ENCODE measurements at places on chromosomes 2 and 18.

DNA sequence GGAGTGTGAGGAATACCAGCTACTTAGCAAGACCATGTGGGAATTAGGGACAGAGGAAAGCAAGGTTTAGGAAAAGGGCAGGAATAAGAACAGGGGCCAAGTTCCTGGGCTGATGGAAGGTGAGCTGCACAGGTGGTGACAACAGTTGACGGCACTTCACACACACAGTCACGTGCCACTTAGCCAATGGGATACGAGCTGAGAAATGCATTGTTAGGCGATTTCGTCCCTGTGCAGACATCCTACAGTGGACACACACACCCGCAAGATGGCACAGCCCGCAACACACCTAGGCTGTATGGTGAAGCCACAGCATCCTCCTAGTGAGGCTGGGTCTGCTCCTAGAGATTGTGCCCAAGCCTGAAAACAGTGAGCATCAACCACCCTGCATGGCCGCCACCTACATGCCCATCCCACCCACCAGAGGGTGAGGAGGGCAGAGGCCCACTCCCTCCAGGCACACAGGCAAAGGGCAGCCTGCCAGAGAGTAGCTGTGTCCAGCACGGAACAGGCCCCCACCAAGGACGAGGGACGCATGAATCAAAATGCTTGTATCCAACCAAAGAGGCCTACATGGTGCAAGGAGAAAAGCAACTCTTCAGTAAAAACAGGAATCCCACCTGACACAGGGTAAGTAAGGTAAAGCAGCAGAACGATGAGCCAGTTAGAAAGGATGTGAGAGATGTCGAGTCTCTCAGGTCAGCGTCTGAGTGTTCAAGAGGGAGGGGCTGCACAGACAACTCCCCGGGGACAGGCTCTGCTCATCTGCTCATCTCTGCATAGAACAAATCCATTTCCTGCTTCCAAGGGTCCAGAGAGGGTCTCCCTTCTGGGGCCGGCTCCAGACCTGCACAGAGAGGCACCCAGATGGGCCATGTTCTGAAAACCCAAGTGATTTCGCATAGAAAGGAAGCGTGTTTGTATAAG lies 51.3 kb downstream of the ZNF516 start:
- DNase-seq = no peak

- DNase-seq = no peak
Observed at GRCh38 chr18:26440644-26441043, 107.7 kb downstream of the KCTD1 start.

GRCh38 chr18:29184654-29185053 lies 1007.7 kb upstream of the CDH2 start:
- no peak for DNase-seq

GRCh38 chr2:238872628-238873380 lies 24.9 kb downstream of the TWIST2 start:
- DNase-seq = no peak

- no peak for DNase-seq
Observed at GRCh38 chr2:158662421-158662820, 132.7 kb upstream of the DAPL1 start.

GRCh38 chr2:8548619-8549150 lies 133.2 kb upstream of the ID2 start:
- no peak for DNase-seq

- DNase-seq = no peak
Observed at GRCh38 chr2:102037681-102038080, 45.9 kb downstream of the IL1R2 start.

DNA sequence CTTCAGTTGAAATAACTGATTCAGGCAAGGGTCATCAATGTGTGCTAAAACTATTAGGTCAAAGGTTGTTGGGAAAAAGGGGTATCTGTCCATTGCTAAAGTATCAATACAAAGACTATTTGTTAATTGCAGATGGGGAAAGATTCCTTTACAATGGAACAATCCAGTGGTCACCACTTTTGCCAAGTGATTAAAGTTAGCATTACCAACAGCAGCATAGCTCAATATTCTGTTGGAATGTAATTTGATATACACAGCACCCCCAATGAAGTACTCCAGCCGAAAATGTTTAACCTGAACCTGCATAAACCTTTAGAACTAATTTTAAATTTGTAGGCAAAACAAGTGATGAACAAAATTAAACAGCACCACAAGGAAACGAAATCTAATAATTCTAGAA lies 191.0 kb downstream of the TCF4 start:
- DNase-seq = no peak

DNA sequence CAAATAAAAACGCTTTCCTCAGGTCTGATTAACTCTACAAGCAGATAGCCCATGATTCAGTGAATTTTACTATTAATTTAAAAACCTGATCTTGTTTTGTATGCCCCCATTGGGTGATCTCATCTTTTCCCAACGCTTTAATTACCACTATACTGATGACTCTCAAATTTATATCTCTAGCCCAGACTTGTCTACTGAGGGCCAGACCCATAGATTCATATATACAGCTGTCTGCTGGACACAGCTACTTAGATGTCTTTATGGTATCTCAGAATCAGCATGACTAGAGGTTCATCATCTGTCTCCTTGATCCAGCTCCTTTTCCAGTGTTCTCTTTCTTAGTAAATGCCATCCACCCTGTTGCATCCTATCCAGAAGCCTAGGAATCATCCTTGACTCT lies 33.8 kb downstream of the TAF1B start:
- DNase-seq = no peak

DNA sequence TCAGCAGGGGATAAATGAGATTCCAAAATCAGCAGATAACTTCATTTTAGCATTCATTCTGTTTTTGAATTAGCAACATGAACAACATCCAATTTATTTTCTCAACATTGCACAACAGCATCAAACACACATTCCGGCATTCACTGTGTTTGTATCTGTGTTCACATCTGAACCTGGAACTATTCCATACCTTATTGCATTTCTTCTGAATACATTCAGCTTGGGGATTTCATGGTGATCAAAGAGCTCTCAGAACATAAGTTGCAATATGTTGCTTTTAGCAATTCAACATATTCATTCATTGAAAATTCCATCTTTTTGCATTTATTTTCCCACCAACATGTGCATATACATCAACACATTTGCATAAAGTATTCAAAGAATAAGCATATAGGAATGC lies 1431.7 kb upstream of the PIK3C3 start:
- DNase-seq = no peak

- DNase-seq = no peak
Observed at GRCh38 chr2:235757212-235757611, 263.4 kb downstream of the AGAP1 start.

DNA sequence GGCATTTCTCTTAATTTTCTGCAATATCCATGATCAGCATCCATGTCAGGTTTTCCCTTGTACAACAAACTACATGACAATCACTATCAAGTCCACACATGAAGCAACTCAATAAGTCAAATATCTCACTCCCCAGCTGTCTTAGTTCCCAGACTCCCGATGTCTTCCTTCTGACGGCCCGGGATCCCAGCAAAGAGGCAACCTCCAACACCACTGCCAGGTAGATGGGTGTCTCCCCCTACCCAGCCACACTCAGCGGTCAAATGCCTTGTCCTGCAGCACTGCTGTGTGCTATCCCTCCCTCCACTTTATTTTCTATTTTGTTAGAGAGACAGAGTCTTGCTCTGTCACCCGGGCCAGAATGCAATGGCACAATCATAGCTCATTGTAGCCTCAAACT lies 23.3 kb downstream of the TRABD2A start:
- DNase-seq = no peak

DNA sequence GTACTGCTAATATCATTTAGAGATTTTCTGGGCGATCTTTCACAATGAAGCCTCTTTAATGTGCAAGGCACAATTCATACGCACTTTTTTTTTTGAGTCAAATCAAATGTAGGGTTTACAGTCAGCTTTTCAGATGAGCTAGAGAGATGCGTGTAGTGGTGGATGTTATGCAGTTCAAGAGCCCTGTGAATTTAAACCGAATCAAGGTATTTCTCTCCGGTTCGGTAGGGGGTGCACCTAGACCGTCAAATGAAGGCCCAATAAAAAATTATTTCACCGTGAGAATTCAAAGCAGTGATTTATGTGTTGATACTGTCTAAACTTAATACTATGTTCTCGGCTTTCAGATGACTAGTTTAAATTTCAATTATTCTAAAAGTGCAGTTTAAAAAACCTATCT lies 1.1 kb downstream of the PTH2R start:
- DNase-seq = peak; percentile 30

DNA sequence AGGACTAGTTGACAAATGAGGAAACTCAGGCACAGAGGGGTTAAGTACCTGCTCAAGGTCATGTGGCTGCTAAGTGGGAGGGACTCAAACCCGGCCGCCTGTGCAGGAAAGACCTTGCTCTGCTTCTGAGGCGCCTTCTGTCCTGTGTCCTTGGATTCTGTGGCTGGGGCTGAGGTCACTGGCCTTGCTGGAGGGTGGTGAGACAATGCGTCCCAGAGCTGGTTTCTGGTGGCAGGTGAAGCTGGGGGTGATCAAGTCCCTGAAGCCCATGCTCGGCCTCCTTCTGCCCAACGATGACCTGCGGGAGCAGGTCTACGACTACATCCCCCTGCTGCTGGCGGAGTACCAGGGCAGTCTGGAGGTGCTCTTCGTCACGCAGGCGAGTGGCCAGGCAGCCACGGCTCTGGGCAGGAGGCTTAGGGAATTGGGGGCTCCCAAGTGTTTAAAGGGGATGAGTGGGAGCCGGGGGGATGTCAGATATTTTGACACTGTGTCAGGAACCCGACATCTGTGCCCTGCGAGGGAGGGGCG lies 16.1 kb downstream of the MROH2A start:
- no peak for DNase-seq

- DNase-seq = no peak
Observed at GRCh38 chr18:70576276-70577022, 287.6 kb downstream of the SOCS6 start.

DNA sequence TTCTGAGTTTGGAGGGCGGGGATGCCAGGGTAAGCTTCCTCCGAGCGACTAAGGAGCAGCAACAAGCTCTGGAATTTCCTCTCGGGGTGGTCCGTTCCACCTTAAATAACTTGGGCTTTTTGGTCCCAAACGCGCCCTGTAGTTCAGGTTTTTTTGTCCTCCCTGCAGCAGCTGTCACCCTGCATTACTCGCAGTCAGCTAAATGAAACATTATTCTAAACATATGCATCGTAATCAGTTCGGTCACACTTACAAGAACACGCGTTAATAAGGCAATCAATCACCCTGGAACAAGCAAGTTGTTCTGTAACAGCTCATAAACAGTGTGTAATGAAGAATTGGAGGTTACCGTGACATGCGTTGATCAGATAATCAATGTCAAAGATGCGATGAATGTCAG lies 8.3 kb downstream of the EVX2 start:
- no peak for DNase-seq

DNA sequence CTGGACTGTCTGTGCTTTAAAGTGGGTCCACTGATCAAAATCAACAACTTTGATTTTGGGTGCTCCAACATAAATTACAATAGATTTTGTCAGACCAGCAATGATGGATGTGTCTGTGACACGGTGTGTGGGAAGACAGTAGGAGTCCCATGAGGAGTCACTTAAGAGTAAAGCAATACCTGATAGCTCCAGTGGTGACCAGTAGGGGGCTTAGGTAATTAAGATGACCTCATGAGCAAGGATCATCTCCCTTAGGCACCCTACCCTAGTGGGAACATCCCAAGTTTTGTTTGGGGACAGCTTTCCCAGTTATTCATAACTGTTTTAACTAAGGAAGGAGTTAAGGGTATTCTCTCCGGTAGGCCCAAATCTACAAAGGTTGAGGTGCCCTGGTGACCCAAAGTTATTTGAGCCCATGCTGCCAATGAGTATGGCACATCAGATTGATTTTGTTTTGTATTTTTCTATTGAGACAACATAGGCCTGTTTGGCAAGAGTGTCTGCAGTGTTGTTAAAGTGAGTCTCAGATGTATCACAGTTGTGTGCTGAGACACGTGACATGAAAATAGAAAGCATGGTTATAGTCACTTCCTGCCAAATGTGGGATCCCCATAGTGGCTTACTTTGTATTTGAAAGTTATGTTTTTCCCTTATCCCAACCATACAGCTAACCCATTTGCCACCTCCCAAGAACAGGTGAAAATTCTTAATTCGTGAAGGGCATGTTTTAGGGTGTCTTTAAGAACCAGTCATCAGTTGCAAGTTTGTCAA lies 1337.6 kb upstream of the SLC39A10 start:
- no peak for DNase-seq

GRCh38 chr2:55901941-55902340 lies 21.6 kb downstream of the EFEMP1 start:
- no peak for DNase-seq

GRCh38 chr18:71443706-71444480 lies 1100.2 kb downstream of the CBLN2 start:
- no peak for DNase-seq

GRCh38 chr18:32975501-32975900 lies 202.7 kb upstream of the KLHL14 start:
- no peak for DNase-seq

DNA sequence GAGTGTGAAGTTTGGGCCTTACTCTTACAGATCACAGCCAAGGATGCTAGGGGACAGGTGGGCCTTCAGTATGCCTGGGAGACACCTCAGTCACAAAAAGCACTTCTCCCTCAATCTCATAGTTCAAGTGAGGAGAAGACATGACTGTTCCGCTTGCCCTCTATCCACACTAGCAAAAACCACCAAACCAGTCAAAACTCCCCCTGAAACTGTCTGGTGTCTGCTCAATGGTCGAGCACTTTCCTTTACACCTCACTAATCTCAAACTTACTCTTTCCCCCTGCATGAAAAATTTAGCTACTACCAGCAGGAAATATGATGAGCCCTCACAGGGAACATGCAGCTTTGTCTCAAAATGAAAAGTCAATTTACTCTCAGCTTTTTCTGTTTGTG lies 232.2 kb downstream of the TRIB2 start:
- DNase-seq = peak; percentile 74

GRCh38 chr2:137838255-137839092 lies 125.8 kb upstream of the HNMT start:
- DNase-seq = peak; percentile 31

- DNase-seq = no peak
Observed at GRCh38 chr2:107585851-107586250, 240.8 kb upstream of the RGPD4 start.

GRCh38 chr2:204732019-204732418 lies 186.7 kb downstream of the PARD3B start:
- no peak for DNase-seq

GRCh38 chr2:18690342-18690741 lies 101.0 kb upstream of the NT5C1B start:
- DNase-seq = no peak
